Right atrium auricular region (tissue), 2 donors: ENCODE measurements at places on chromosomes 2 and 18. TPM values are rescaled to one million over a fixed set of nuclear protein-coding genes. Genes with fewer than 3 reads are reported as not detected.

DNA sequence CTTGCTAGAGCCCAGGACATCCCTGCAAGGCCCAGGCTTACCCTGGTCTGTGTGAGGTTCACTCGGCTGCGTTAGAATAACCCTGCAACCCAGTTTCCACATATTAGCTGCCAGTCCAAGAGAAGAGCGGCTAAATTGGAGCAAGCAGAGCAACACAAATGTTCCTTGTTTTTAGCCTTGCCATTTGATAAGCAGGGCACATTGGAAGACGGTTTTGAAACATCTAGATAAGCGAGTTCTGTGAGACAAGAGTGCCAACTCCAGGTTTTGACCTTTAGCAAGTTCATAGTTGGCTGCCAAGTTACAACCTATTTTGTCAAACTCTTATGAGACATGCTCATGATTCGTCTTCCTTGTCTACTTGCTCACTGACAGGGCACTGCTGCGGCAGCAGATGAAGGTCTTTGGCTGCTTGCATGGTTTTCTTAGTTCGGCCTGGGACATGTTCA, 23.5 kb downstream of the DPP4 start:
- DNase-seq = no peak

Gene SKOR2
- total RNA-seq = not detected

DNA sequence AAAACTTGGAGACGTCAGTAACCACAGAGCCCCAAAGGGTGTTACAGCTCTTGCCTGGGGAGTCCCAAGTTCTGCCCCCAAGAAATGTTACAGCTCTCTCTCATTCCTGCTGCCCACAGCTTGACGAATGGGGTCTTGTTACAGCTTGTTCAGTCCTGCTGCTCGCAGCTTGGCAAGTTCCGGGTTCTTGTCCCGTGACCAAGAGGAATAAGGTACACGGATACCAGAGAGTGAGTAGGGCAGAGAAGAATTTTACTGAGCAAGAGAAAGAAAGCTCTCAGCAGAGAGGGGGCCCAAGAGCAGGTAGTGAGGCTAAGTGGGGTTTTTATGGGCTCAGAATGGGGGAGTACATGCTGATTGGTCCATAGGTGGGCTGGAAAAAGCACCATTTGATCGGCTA, 27.2 kb downstream of the SLC39A6 start:
- DNase-seq = no peak

- DNase-seq = no peak
These were observed 22.6 kb upstream of the BCL2 start for GRCh38 chr18:63342206-63342605.

DNA sequence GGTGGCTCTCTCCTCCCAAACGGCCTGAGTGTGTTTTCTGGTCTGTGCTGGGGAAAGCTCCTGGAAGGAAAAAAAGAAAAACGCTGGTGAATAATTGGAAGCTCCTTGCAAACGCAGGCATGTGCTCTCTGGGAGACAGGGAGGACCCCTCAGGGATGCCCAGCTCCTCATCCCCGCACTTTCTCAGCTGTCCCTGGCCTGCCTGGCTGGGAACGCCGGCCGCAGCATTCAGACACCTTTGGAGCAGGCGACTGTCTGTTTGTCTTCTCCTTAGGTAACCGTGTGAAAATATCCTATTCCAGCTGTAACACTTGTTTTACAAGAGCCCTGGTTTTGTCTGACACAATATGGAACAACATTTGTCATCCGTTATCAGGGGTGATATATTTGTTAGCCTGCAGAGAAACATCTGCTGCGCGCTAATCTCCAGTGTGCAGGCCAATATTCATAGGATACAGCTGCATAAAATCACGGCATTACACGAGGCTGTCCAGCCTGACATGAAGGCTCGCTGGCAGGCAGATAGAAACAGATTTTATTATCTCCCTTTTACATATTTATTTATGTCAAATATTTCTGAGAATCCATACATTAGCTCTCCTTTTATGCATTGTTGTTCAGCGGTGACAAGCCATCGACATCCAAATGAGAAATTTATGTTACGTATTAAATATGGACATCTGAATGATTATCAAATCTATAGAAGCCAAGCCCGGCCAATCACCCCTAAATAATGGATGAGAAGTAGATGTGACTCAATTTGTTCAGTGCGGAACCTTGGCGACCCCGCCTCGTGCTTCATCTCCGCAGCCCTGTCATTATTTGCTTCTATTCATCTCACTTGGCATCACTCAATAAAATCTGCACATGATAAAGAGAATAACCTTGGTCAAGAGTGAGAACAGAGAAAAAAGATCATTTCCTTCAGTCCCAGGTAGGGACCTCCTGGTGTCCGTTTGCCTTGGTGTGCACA, 675.1 kb upstream of the SALL3 start:
- no peak for DNase-seq

GRCh38 chr18:77762642-77763041, 513.0 kb downstream of the GALR1 start:
- DNase-seq = no peak

- no peak for DNase-seq
These were observed 48.2 kb downstream of the CRIM1 start for GRCh38 chr2:36403675-36404230.

DNA sequence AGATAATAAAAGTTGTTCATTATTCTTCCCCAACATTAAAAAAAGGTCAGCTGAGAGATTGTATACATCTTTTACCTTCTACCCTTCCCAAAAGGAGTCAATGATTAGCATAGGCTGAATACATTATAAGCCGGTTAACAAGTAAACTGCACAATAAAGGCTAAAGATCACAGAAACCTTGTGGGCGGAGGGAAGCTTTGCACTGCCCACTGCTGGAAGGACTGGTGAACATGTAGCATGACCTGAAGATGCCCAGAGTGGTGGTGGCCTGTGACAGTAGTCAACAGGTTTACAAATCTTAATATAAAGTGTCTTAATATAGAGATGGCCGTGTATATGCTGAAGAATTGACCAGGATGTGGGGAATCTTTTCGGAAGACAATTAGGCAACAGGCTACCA, 35.6 kb downstream of the ARL5A start:
- DNase-seq = no peak

- no peak for DNase-seq
These were observed 2.3 kb downstream of the KIF1A start for GRCh38 chr2:240817496-240818292.

- DNase-seq = no peak
These were observed 18.1 kb downstream of the BCL2 start for GRCh38 chr18:63301434-63301833.

DNA sequence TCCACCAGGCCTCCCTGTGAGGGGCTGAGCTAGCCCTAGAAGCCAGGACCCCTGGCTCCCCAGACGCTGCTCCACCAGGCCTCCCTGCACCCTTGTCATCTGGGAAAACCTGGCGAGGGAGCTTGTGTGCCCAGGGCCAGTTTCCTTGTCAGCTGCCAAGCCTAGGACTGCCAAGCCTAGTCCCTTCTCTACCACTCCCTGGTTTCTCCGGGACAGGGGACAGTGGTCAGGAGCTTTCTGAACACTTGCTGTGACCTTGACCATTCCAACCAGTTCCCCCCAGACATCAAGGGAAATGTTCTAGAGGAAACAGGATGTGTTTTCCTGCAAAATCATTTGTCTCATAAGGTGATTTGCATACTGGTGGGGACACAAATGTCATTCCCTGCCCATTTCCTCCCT, 41.3 kb upstream of the MRPL33 start:
- DNase-seq = no peak

GRCh38 chr18:3234457-3234856, 13.1 kb upstream of the MYL12A start:
- no peak for DNase-seq
